ENCODE measurements at places on chromosomes 6 and 20. TPM values are rescaled to one million over a fixed set of nuclear protein-coding genes. Genes with fewer than 3 reads are reported as not detected.

Gene SOX18
- not detected for total RNA-seq

Gene OR2H2
- not detected for total RNA-seq

Gene VARS2
- total RNA-seq = 19.8 TPM

GRCh38 chr6:98833057-98833306 lies 1.4 kb upstream of the POU3F2 start:
- DNase-seq = no peak

Gene SOX4
- total RNA-seq = 7.6 TPM

DNA sequence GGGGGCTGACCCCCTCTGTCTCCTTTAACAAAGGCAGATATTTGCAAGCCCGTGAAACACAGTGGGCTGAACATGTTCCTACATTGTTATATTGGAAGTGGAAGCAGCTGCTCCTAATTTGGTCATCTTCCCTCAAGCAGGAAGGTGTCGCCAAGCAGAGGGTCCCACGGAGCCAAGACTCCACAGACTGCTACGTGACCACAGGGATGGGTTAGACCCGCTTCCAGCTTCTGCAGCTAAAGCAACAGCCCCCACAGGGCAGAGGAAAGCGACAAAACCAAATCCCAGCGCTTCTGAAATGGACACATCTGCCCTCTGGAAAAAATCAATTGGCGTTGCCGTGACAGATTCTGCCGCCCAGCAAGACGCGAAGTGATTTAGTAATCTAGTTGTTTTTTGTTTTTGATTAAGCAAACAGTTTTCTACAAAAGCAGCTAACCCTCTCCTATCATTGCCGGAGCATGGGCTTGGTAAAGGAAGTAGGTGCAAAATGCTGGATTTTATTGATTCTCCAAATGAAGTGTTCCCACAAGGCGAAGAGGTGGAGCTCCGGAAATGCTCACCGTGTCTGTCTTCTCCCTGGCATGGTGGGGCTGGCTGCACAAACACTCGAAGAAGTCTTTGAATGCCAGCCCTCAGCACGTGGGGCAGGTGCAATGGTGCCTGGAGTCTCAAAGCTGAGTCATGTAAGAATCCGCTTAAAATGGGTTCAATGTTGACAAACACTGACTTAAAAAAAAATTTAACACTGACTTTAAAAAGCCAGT lies 79.4 kb upstream of the FRMD1 start:
- DNase-seq = no peak

- DNase-seq = no peak
Measured at GRCh38 chr6:157516319-157517026, 135.5 kb downstream of the ZDHHC14 start.

Gene CRISP3
- total RNA-seq = not detected

Gene PET117
- total RNA-seq = 11.4 TPM

Gene DEFB132
- not detected for total RNA-seq
